ENCODE measurements at places on chromosomes 3 and 15.
A peak's percentile ranks its signal among the peaks of the same experiment; 100 is the strongest.

DNA sequence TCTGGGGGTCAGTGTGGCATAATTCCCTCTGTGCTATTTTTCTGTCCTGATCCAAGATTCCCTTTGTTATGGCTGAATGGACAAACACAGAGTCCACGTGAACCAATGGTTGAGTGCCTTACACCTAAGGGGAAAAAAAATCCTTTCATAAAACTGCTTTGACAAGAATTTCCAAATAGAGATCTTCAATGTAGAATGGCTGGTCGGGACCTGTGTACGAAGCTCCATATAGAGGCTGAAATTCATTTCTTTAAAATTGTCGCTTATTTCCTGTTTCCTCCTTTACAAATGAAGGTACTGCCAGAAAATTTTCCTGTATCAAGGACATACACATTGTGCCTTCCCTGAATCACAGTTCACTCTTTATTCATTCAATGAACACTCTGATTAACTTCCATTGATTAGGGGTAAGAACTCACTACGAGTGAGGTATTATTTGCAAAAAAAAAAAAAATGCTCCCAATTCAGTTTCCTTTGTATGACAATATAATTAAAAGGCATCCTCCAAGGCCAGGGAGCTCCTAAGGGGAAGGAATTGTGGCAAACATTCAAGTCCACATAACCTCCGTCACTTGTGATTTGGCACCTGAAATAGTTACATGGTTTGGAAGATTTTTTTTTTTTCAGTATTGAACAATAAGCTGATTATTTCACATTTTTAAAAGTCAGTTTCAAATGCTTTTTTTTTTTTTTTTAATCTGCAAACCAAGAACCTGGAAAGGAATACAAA is 293.8 kb downstream of the MEX3B start:
- DNase-seq, result no peak

GRCh38 chr3:38152609-38153008 is 12.7 kb upstream of the OXSR1 start:
- DNase-seq, result peak; percentile 82

DNA sequence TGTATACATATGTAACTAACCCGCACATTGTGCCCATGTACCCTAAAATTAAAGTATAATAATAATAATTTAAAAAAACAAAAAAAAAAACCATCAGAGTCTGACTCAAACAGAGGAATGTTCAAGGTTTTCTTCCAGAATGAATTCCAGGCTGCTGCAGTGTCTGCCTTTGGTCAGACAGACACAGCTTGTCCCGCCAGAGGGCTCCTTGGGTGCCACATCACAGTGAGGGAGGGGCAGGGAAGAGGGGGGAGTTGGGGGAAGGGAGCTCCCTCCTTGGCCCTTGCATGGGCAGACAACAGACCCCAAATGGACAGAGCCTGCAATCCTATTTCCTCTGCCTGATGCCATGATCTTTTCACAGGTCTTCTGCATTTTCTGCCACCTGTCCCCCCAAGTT is 36.5 kb downstream of the ITGB5 start:
- no peak for DNase-seq

DNA sequence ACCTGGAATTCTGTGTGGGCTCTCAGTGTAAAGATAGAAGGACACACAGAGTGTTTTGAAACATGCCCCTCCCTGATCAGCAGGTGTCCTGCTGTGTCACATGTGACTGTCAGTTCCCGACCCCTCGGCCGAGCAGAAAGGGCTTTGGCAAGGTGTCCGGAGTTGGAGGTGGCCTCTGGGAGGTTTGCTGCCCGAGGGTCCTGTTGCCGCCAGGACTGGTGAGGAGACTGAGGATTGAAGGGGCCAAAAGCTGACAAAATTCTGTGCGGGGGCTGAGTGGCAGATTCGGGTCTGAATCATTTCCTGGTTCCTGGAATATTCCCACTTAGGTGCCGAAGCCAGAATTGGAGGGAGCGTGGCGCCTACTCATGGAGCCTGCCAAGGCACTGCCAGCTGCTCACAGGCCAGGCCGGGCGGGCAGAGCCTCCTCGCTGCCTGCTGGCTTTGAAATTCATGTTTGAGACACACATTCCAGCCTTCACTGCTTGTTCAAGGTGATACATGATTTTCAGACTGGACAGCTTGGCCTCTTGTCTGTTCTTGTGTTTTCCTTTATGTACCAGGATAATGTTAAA is 83.8 kb downstream of the APBA2 start:
- DNase-seq, result no peak

GRCh38 chr3:43499256-43499655 is 122.6 kb downstream of the ANO10 start:
- peak; percentile 50 for DNase-seq

DNA sequence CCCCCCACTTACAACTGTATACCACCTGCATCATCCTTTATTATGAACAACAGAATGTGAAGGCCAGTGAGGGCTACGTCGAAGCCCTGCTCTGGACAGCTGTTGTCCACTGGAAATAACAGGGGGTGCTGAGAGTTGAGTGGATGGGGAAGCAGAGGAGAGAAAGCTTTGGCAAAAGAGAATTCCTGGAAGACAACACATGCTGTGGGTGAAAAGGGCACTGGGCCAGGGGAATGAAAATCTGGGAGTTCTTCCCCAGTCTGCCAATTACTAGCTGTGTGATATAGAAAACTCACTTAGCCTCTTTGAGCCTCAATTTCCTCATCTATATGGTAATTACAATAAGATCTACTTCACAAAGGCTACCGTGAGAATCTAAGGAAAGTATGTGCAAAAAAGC is 40.7 kb downstream of the FSTL1 start:
- DNase-seq, result no peak

- DNase-seq, result no peak
Measured at GRCh38 chr3:11400213-11400612, 128.0 kb downstream of the ATG7 start.

DNA sequence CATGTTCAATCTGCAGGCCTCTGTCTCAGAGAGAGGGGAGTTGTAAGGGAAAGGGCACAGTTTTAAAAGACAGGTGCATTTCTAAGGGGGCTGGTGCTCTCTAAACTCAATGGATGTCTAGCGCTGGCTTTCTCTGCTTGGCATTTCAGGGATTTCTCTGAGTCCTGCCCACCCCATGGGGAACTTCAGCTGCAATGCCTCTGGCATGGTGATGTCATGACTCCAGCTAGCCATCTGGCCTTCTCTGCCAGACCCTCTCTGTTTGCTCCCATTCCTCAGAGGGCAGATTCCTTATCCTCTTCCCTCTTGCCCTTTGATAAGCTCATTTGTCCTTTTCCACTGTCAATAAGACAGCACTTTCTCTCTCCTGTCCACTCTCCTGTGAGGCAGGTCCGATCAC is 40.8 kb downstream of the RPLP1 start:
- no peak for DNase-seq

- no peak for DNase-seq
Measured at GRCh38 chr3:54917174-54917573, 10.7 kb downstream of the LRTM1 start.

- peak; percentile 84 for DNase-seq
Measured at GRCh38 chr3:186882150-186882524, 39.6 kb downstream of the ADIPOQ start.

DNA sequence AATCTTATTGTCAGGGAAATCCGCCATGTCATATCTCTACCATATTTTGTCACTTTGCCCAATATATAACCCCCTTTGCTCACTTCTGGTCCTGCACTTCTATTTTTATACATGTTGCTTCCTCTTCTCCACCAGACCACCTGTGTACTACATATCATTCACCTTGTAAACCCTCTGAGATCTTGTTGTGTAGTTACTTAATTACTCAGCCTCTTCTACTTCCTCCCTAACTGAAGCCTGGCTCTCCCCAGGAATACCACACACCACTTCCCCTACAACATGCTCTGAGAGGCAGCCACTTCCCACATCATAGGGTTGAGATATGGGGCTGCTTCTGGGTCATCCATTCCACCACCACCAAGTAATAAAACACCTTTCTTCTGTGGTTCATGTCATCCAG is 10.0 kb downstream of the HEXA start:
- peak; percentile 72 for DNase-seq

GRCh38 chr3:151356794-151357462 is 27.6 kb upstream of the P2RY13 start:
- DNase-seq, result peak; percentile 41

DNA sequence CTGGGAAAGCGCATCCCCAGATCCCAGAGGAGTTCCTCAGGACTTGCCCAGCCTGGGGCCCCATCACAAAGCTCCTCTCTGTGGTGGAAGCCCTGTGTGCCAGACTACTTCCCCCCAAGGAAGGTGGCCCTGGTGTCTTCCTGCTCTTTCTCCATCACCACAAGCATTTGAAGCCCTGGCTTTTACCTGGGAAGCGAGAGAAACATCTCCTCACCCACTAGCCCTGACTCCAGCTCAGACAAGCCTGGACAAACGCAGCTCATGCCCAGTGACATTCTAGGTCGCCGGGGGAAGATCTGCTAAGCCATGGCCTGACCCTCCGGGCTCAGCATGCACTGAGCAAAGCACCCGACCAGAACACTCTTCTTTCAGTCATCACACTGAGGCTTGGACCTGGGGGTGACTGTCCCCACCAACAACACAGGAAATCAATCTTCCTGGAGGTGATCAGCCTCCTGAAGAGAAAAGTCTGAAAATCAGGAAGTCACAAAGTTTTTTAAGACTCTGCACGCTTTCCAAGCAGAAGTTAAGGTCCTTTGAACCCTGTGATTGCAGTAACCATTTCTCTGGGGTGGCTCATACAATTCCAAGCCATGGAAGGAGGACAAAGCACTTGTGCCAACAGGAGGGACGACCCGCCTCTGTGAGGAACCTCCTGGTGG is 40.8 kb downstream of the KLHL25 start:
- no peak for DNase-seq

DNA sequence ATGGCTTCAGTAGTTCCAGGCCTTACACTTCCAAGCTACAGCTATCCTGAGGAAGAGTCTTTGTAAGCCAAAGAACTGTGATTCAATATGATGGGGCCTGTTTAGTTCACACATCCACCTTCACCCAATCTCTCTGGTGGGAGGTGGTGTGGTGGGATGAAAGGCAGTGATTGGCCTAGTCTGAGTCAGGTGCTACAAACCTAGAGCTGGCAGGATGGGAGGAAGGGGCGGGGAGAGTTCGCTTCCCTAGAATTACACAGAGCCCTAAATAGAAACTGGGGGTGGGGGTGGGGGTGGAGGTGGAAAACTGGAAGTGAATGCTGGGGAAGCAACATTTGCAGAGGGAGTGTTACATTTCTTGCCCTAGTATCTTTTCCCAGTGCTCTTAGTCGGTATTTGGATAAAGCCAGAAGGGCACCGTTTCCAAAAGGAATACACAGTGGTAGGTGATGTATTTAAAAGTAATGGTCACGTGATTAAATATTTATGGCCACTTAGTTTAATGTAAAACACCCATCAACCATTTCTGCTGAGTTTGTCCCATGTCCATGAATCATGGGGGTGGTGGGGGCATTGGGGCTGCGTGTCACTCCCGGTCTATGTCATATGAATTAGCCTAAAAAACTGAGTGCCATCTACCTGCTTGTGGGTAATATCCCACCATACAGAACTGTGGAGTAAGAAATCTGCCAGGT is 247.6 kb upstream of the PROK2 start:
- peak; percentile 87 for DNase-seq

GRCh38 chr15:58416963-58417362 is 14.8 kb upstream of the LIPC start:
- no peak for DNase-seq

- no peak for DNase-seq
Measured at GRCh38 chr15:35755237-35755802, 209.4 kb upstream of the DPH6 start.

- DNase-seq, result no peak
Measured at GRCh38 chr15:35698966-35699575, 153.1 kb upstream of the DPH6 start.

DNA sequence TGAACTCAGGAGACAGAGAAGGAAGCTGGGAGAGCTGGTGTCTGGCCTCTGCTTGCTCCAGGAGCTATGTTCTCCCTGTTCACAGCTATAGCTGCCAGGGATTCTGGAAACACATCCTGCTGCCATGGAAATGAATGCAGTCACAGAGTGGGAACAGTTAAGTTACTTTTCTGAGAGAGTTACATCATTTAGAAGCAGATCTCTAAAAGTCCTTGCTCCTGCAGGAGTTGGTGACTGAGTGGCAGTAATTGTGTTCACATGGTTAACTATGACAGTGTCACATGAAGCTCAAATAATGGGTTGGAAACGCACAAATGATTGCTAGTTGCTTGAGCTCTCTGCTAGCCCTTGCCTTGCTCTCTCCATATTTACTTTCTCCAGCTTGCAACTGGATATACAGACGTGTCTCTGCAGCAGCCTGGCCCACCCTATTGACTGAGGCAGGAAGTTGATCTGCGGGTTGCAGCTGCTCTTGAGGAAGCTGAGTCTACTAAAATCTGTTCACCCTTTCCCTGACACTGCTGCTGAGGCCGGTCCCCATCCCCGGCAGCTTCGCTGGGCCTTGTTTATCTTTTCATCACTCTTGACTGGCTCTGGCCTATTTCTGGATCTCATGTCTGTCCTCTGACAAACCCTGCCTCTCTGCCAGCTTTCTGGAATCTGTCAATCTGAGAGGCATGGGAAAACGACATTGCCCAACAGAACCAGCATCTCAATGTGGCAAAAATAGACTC is 16.7 kb upstream of the ISLR start:
- no peak for DNase-seq

GRCh38 chr15:31024330-31024729 is 32.9 kb upstream of the MTMR10 start:
- DNase-seq, result no peak

DNA sequence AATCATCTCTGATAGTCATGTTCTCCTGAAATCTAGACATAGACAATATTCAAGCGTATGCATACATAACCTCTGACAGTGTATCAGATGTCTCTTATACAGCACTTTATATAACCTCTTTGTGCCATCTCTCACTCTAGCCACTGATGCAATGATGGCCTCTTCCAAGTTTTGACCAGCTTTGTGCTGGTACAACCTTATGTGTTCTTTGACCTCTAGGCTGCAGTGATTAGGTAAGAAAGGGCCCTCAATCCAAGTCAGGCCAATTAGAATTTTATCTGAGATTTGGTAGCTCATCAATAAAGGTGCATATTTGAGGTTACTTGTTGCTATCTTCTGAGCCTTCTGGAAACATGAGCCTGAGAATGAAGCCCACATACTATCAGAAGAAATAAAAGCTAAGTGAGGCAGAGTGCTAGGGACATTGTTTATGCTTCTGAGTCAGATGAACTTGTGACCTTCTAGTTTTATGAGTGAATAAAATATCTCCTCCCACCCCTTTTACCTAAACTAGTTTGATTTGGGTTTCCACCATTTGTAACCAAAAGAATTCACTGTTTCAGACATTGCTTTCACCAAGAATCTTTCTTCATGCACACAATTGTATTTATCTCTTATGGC is 283.2 kb upstream of the SUCLG2 start:
- DNase-seq, result no peak

GRCh38 chr15:54045397-54045796 is 67.2 kb downstream of the UNC13C start:
- no peak for DNase-seq

GRCh38 chr3:49568965-49569364 is 14.7 kb downstream of the BSN start:
- no peak for DNase-seq

Measured in inflammatory macrophage treated with lipopolysaccharide for 4 hours (primary cell).